ENCODE measurements at places on chromosomes 12 and 14.

DNA sequence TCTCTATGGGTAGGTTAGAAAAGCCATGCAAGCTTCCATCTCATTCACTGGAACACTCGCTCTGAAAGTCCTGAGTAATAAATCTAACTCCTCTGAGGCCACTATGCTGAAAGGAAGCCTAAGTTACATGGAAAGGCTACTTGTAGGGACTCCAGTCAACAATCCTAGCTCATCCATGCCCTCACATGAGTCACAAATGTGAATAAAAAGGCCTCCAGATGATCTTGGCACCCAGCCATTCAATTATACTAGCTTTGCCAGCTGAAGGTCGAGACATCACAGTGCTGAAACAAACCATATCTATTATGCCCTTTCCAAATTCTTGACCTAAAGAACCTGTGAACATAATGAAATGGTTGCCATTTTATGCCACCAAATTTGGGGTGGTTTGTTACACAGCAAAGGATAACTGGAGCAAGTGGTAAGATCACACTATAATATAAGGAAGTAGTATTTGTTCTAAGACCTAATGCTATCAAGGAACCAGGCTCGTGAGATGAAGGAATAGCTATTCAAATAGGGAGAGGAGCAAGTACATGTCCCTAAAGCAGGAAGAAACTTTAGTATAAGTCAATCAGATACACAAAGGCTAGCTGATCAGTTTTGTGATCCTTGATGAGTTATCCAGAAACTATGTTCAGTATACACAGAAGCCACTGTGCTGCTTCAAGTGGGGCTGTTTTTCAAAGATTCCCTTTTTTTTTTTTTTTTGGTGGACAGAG lies 142.1 kb downstream of the MED13L start:
- DNase-seq = no peak

GRCh38 chr12:12190087-12190809 lies 76.6 kb downstream of the LRP6 start:
- DNase-seq = no peak

DNA sequence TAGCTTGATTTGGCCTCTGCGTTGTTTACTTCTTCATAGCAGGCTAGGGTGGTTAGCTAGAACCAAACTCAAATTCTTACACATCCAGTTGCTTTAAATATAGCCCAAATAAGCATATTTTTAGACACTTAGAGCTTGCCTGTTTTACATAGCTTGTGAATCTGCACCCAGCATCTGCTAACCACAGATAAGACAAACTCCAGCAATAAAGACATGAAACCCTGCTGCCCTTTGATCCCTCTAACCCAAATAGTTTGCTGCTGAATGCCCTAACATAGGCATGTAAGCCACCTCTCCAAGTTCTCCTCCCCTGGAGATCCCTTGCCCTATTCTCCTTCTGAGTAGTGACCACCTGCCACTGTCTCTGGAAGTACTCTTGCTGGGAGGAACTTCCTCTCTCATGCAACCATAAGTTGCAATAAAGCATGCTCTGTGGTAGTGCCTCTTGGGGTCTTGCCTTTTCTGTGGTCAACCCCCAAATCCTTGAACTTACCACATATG lies 185.6 kb downstream of the TMEM117 start:
- DNase-seq = no peak

- DNase-seq = no peak
Observed at GRCh38 chr12:27999521-27999920, 27.0 kb upstream of the PTHLH start.

GRCh38 chr12:6123258-6123657 lies 1.2 kb downstream of the VWF start:
- no peak for DNase-seq

- DNase-seq = no peak
Observed at GRCh38 chr12:82593901-82594396, 92.8 kb upstream of the TMTC2 start.

DNA sequence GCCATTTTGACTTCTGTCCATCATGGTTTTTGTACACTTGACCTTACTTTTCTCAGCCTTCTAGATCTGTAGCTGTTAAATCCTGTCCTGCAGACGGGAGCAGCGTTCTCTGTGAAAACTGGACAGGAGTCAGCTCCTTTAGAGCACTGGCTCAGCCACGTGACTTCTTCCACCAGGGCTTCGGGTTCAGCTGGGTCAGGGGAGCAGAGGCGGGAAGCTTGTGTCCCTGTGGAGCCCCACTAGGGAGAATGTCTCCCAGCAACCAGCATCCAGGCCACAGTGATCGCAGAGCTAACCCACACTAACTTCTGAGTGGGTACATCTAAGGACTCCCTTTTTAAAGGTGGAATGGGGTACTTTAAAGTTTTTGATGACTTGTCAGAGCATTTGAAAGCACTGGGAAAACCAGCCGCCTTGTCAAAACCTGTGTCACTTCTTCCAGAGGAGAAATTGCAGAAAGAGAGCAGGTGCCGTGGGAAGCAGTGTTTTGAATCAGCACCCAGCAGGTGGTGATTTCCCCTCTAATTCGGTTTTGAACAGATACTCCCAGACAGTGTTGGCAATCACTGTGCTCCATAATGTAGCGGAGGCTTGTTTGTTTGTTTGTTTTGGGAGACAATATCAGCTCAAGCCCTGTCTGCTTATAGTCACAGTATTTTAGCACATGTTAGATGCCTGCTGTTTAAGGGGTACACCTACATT lies 17.9 kb downstream of the DERA start:
- DNase-seq = no peak

GRCh38 chr12:109946505-109946904 lies 46.4 kb downstream of the TCHP start:
- DNase-seq = no peak

Measured in activated CD4-positive, alpha-beta T cell treated with anti-CD3 and anti-CD28 coated beads, Interleukin-2, amount 50 U/mL, for 4 hours (primary cell).